Right hindlimb (tissue), 1 donor: ENCODE measurements at places on chromosomes 5 and 9.
A peak's percentile ranks its signal among the peaks of the same experiment; 100 is the strongest.

DNA sequence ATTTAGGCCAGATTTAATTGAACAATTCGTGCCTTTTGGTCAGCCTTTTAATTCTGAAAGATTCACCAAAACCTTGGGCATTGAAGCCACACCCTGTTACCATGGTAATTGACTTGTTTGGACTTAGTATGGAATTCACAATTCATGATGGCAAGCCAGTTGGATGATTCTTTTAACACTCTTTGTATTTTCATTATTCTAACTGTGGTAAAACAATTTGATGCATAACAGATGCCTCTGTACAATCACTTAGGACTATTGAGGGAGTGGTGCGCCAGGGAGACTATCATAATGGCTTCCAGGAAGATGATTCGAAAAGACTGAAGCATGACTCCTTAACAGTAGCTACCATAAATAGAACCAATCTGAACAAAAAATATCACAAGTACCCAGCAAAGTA, 381.1 kb upstream of the ADAMTS16 start:
- DNase-seq, result no peak

DNA sequence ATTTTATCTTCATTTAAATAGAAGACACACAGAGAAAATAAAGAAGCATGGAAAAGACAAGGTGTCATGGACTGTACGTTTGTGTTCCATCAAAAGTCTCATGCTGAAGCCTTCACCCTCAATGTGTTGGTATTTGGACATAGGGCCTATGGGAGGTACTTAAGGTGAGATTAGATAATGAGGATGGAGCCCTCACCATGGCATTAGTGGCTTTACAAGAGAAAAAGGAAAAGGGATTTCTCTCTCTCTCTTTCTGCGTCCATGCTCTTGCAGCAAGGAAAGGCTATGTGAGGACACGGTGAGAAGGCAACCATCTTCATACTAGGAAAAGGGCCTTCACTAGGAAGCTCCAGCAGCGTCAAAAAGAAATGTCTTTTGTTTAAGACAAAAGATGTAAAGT, 797.0 kb upstream of the CDH10 start:
- no peak for DNase-seq

DNA sequence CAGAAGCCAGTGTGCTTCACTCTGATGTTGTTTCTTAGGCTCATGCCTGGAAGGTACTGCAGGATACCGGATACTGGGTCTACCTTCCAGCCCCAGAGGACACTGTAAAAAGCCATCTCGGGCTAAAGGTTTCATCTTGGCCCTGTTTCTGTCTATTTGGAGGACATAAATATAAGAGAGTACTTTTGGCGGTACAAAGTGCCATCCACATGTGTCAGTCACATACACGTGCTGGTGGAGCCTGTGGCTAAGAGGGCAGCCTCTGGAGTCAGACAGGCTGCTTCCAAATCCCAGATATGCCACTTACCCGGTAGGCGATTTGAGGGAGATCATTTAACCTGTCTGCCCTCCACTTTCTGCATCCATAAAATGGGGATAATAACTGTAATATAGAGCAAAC, 160.4 kb downstream of the NR3C1 start:
- DNase-seq, result no peak

DNA sequence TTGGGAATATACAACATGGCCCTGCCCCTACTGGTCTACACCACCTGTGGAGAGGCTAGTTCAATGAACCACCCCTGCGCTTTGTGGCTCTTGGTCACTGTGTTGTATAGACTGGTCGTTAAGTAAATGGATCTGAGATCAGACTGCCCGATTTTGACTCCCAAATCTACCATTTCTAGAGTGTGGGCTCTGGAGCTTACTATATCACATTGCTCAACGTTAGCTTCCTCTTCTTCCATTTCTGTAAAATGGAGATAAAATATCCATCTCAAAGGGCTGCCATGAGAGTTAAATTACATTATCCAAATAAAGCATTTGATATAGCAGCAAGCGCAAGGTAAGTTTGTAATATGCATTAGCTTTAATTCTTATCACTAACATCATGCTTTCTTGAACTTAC, 52.7 kb upstream of the IFNK start:
- DNase-seq, result no peak

DNA sequence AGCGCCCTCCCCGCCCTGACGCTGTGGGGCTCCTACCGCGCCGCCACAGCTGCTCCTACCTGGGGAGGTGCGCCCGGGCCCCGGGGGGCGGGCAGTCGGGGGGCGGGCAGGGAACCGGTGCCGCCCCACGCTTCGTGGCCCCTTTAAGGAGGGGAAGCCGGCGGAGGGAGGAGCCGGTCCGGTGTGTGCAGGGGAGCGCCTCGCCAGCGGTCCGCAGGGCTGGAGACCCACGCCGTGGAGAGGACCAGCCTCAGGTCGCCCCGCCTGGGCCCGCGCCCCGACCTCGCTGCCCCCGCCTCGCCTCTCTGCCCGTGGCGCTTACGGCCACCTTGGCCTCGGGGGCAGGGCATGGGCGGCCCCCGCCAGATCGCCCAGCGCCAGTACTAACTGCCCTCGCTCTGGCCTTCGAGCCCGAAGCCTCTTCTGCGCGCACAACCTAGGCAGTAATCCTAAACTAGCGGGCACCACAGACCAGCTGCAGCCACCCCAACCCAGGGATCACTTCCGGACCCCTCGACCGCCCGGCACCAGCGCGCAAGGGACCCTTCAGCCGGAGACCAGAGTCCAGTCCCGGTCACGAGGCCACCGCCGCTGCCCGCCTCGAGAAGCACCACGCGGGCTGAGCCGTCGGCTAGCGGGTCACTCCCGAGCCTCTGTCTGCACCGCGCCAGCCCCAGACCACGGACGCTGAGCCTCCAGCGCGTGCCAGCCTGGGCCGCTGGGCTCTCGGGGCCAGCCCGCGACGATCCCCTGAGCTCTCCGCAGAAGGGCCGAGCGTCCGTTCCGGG, at the start of gene FOXE1:
Gene FOXE1, plus strand, starts transcription at position 171 of the 788 bp plus-strand sequence. CDS start 689 bp downstream, outside the sequence.
- no peak for DNase-seq

DNA sequence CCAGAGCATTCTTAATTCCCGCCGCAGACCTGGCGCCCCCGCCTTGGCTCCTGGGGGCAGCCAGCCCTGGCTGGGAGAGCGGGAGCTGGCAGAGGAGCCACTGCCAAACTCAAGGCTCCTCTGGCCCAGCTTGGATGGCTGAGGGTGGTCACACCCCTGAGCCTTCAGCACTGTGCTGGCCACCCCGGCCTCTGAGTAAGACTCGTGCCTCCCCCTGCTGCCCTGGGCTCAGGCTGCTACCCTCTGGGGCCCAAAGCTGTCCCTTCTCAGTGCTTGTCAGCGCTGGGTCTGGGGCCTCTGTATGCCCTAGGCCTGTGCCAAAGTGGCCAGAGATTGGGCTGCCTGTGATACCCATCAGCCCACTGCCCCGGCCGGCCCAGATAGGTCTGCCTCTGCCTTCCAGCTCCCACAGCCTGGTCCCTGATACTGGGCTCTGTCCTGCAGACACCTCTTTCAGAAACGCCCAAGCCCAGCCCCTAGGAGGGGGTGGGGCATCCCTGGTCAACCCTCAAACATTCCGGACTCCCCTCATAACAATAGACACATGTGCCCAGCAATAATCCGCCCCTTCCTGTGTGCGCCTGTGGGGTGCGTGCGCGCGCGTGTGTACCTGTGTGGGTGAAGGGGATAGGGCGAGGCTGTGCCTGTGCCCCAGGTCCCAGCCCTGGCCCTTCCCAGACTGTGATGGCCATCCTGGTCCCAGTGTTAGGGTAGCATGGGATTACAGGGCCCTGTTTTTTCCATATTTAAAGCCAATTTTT, 4.4 kb upstream of the PRR7 start:
- DNase-seq, result peak; percentile 15
